ENCODE measurements at places on chromosomes 2 and 18. TPM values are rescaled to one million over a fixed set of nuclear protein-coding genes. Genes with fewer than 3 reads are reported as not detected.

The LRRFIP1 gene
- 197 TPM for total RNA-seq

The KCNG2 gene
- total RNA-seq, result not detected

The PTMA gene
- total RNA-seq, result 1,775 TPM

The C1QL2 gene
- total RNA-seq, result not detected

The HNMT gene
- total RNA-seq, result not detected

The REG3G gene
- total RNA-seq, result not detected

The GPBAR1 gene
- total RNA-seq, result 0.73 TPM

GRCh38 chr18:33470216-33470615, 29.7 kb upstream of the CCDC178 start:
- no peaks in the 10 kb centered on the region for H3K36me3 ChIP-seq
- H3K4me3 ChIP-seq, result no peak overlapping the region
- H3K27me3 ChIP-seq, result no peaks in the 10 kb centered on the region
- no peak overlapping the region for H3K27ac ChIP-seq

- H3K27me3 ChIP-seq, result no peaks in the 10 kb centered on the region
- no peak for DNase-seq
- no peak overlapping the region for H3K27ac ChIP-seq
- no peak overlapping the region for H3K4me3 ChIP-seq
- H3K36me3 ChIP-seq, result no peaks in the 10 kb centered on the region
These were observed 154.0 kb upstream of the ARL4C start for GRCh38 chr2:234650911-234651310.

DNA sequence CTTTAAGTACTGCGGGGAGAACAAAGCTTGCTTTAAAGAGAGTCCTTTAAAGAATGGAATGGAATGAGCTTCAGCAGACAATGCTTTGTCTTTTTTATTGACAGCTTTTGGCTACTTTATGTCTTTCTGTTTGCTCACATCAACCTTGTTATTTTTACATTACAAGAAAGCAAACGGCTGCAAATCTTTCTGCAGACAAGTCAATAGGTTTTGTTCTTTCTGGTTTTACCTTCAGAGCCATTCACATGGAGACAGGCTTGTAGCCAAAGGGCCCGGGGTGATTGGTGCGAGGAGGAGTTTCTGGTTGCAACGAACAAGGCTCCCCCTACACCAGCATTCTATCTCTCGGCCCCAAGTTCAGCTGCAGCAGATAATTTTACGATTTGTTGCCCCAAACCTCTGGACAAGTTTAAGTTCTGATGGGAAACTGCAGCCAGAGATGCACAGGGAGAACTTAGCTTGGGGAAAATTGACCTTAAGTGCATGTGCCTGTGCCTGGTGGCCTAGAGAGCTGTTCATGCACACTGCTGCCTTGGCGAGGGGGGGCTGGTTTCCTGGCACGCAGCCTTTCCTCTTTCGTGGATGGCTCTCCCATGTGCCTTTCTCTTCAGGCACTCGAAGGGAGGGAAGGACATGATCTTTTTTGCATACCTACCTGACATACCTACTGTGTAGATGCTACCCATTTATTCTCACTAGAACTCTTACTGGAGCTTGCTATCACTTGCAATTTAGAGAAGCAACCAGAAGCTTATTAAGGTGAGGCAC, 543.2 kb downstream of the DCDC2C start:
- DNase-seq, result no peak
- H3K36me3 ChIP-seq, result no peaks in the 10 kb centered on the region
- H3K27me3 ChIP-seq, result no peaks in the 10 kb centered on the region
- H3K4me3 ChIP-seq, result no peak overlapping the region
- H3K4me1 ChIP-seq, result no peaks in the 10 kb centered on the region
- H3K27ac ChIP-seq, result no peak overlapping the region

GRCh38 chr2:103289105-103289725, 527.4 kb downstream of the TMEM182 start:
- no peak for DNase-seq
- no peak overlapping the region for H3K4me3 ChIP-seq
- no peaks in the 10 kb centered on the region for H3K36me3 ChIP-seq

DNA sequence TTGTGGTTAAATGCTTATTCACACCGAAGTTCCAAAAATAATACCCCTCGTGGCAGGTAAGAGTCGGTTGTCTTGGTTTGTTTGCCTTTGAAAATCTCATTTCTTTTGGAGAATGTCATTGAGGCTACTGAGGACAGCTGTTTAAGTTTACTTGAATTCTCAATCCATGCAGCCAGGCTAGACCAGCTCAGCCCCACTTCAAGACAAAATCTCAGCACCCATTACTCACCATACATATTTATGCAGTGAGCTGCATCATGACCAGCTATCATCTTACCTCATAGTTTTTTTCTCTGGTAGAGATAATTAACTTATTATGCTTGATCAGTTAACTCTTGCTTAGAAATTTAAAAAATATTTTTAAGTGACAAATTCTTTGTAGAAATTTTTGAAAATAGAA, 115.9 kb downstream of the HAUS1 start:
- H3K4me1 ChIP-seq, result peaks cover 50% of the 10 kb centered on the region
- peaks cover 42% of the 10 kb centered on the region for H3K36me3 ChIP-seq
- DNase-seq, result no peak
- H3K27me3 ChIP-seq, result no peaks in the 10 kb centered on the region

DNA sequence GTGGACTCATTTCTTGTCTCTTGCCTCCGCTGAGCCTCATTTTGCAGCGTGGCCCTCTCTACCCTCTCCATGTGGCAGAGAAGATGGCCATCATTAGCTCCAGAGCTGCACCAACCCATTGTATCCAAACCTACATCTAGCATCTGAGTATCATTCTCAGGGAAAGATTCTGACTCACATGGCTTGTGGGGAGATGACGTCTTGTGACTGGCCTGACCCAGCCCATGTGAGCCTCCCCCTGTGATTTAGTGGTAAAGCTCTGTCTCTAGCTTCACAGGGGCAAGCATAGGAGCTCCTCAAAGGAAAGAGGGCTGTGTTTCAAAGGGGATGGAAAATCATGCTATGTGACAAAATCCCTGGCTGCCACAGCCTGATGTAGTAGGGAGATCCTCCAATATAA, 87.4 kb upstream of the RBMS1 start:
- DNase-seq, result no peak
- H3K27ac ChIP-seq, result no peak overlapping the region
- no peaks in the 10 kb centered on the region for H3K36me3 ChIP-seq
- H3K4me3 ChIP-seq, result no peak overlapping the region

DNA sequence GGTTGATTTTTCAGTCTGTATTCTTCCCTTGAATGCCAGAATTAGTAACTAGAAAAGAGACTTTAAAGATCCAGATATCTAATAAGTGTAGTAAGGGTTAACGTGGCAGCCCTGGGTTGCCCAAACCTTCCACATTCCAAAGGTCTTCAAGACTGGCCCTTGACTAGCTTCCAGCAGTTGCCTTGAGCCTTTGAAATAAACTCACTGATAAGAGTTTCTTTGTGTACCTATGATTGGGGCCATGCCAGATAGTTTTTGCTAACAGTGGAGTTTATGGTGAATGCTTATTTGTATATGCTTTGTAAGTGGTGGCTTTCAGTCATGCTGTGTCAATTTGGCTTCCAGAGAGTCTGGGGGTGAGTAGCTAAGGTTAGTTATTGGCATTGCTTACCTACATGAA, 722.3 kb downstream of the RNF144A start:
- no peaks in the 10 kb centered on the region for H3K4me1 ChIP-seq
- no peak overlapping the region for H3K4me3 ChIP-seq
- H3K36me3 ChIP-seq, result peaks cover 34% of the 10 kb centered on the region
- no peak overlapping the region for H3K27ac ChIP-seq
- DNase-seq, result no peak

DNA sequence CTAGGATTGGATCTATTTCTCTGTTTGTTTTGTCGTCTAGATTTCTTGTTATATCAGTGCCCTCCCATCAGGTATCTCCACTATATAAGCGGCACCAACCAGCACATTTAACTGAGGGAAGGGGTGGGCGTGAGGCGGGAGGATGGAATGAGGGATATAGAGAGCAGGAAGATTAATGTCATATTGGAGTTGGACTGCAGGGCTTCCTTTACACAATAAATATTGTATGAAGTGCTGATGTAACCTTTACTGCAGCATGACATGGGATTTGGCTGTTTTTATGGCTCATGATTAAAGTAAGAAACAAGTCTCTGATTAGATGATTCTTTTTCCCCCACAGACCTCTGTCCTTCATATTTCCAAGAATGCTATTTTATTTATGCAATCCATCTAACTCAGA, 54.8 kb downstream of the TMEM200C start:
- H3K4me3 ChIP-seq, result no peak overlapping the region
- H3K36me3 ChIP-seq, result no peaks in the 10 kb centered on the region

DNA sequence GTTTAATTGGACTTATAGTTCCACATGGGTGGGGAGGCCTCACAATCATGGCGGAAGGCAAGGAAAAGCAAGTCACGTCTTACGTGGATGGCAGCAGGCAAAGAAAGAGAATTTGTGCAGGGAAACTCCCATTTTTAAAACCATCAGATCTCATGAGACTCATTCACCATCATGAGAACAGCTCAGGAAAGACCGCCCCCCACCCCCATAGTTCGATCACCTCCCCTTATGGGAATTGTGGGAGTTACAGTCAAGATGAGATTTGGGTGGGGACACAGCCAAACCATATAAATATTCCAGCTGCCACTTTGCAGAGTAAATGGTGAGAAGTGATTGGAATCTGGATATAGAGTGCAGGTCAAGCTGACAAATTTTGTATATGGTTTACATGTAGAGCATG, 187.4 kb downstream of the ARL4C start:
- peaks cover 30% of the 10 kb centered on the region for H3K36me3 ChIP-seq
- peaks cover 69% of the 10 kb centered on the region for H3K4me1 ChIP-seq
- DNase-seq, result no peak
- H3K4me3 ChIP-seq, result no peak overlapping the region

- no peaks in the 10 kb centered on the region for H3K36me3 ChIP-seq
- no peak overlapping the region for H3K27ac ChIP-seq
- H3K4me1 ChIP-seq, result peaks cover 7% of the 10 kb centered on the region
- H3K27me3 ChIP-seq, result peaks cover 17% of the 10 kb centered on the region
- no peak overlapping the region for H3K4me3 ChIP-seq
These were observed 28.9 kb downstream of the SPRED2 start for GRCh38 chr2:65403529-65403915.
